ENCODE measurements at places on chromosomes 5 and 9.

GRCh38 chr5:159341906-159342310 is 11.6 kb upstream of the IL12B start:
- DNase-seq = peak; percentile 55

DNA sequence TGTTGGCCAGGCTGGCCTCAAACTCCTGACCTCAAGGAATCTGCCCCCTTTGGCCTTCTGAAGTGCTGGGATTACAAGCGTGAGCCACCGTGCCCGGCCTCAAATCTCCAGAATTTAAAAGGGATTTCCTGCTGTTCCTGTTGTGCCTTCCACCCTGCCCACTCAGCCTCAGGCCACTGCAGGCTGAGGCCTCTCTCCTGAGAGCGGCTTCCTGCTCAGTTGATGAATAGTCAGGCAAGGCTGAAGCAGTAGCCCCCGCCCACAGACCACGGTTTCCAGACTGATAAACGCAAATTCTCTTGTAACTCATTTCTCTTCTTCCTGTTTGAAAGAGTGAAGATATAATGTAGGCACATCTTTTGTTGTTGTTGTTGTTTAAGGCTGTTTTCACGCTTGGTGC is 127.0 kb upstream of the PLCXD3 start:
- DNase-seq = no peak

DNA sequence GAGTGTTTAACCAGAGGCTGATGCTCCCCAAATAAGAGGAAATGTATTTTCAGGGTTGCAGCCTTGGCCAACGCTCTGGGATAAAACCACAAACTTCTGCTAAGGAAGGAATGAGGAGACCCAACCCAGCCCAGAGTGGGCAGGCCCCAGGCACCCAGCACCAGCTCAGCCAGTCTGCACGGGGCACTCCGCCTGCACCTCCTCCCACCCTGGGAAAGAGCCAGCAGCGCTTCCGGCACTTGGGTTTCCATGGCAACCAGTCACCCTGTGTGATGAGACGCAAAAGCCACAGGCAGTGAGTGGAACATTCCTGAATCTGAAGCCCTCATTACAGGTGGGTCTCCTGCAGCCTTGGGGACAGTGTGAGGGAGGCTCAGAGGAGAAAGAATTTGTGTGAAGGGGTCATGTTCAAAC is 85.2 kb upstream of the ZBTB43 start:
- DNase-seq = peak; percentile 74

- DNase-seq = no peak
These were observed 38.7 kb downstream of the TGFBR1 start for GRCh38 chr9:99143655-99144054.

DNA sequence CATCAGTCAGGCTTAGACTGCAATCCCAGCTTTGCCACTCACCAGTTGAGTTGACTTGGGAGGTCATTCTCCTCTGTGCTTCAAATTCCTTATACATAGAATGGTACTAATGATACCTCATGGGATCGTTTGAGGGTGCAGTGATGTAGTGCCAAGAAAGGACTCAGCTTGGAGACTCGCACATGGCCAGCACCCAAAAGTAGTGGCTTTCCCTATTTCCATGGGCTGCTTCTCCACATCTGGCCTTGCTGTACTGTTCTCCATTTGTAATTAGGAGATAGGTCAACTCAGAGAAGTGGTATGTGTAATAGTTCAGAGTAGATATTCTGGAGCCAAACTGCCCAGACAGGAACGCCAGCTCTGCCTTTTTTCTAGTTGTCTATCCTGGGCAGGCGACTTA is 5.5 kb downstream of the CCL19 start:
- DNase-seq = no peak

GRCh38 chr5:116154252-116154651 is 69.4 kb downstream of the COMMD10 start:
- no peak for DNase-seq

DNA sequence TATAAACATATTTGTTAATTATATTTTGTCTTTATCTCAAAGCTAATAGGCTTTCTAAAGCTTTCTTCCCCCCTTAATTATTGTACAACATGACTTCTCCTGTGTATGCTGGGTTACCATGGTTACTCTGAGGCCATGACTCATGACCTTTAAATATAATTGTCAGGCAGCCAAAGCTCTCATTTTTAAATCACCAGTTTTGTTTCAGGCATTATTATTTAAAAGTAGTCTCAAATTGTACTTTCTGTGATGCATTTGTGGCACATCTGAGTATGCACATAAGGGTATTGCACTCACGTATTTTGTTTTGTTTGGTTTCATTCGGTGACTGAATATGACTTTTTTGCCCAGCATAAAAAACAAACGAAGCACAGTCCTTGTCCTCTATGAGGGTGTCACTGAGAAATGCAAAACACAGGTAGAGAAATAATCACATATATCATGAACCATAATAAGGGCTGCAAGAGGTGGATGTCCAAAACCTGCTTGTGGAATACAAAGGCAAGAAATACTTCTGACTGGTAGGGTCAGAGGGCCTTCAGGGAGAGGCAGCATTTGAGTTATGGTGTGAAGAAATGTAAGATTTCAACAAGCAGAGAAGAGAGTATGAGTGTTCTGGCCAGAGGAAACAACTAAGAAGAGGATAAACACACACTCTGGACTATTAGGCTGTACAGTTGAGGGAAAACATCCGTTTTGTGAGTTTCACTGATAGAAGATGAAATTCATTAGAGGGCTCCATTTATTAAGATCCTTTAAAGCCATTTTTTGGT is 2.1 kb downstream of the CCDC192 start:
- DNase-seq = no peak

- no peak for DNase-seq
These were observed 26.1 kb upstream of the KCNV2 start for GRCh38 chr9:2691212-2691611.

- no peak for DNase-seq
These were observed 6.8 kb upstream of the APBA1 start for GRCh38 chr9:69678843-69679538.

DNA sequence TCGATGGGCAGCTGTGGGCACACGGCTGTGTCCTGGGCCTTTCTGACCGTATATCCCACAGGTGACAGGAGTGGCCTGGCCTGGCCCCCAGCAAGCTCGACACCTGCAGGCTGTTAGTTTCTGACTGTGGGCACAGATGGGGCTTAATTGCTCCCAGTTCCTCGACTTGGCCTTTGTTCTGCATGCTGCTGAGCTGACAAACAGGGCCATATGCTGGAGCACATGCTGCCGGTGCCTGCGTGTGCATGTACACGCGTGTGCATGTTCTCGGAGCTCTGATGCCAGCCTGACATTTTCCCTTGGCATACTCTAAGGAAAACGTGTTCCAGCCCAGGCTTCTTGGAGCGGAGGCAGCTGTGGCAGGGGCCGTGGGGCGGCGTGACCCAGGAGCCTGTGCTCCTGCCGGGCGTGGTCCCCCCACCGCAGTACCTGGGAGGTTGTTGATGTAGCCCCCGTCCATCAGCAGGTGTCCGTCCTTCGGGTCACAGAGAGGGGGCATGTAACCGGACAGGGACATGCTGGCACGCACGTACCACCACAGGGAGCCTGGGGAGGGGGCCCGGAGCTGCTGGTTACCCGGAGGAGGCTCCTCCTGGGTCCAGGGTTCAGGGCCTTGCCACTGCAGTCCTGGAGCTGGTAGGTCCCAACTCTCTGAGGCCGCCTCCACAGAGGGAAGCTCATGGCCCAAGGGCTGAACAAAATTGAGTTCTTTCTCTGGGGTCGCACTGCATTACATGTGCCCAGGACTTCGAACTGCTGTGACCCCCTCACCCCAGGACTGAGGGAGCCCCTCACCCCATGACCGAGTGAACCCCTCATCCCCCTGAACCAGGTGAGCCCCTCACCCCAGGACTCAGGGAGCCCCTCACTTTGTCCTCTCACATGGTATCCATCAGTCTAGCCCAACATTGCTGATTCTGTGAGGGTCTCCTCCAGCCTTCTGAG is 4.1 kb upstream of the NSMF start:
- no peak for DNase-seq

- DNase-seq = no peak
These were observed 6.6 kb upstream of the CYSTM1 start for GRCh38 chr5:140168371-140168770.

Measured in activated CD8-positive, alpha-beta memory T cell treated with anti-CD3 and anti-CD28 coated beads for 4 hours (primary cell).